ENCODE measurements at places on chromosomes 5 and 9.

GRCh38 chr9:124694414-124695279 lies 76.5 kb downstream of the NR6A1 start:
- DNase-seq, result no peak

DNA sequence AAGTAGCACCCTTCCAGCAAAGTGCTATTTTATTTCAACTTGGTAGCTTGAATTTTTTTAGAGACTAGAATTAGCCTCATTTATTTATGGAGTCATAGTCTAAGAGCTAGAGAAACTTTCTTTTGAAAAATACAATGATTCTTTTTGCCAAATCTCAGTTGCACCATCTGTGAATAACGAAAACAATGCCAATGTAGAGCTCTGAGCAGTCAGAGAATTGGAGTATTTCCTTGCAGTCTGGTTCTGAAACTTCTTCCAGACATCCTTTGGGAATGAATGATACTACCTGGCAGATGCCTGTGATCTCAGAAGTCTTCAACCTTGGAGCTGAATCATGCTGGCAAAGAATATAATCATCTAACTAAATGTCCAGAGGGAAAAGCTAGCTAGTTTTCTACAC lies 511.5 kb upstream of the CYLC2 start:
- no peak for DNase-seq

DNA sequence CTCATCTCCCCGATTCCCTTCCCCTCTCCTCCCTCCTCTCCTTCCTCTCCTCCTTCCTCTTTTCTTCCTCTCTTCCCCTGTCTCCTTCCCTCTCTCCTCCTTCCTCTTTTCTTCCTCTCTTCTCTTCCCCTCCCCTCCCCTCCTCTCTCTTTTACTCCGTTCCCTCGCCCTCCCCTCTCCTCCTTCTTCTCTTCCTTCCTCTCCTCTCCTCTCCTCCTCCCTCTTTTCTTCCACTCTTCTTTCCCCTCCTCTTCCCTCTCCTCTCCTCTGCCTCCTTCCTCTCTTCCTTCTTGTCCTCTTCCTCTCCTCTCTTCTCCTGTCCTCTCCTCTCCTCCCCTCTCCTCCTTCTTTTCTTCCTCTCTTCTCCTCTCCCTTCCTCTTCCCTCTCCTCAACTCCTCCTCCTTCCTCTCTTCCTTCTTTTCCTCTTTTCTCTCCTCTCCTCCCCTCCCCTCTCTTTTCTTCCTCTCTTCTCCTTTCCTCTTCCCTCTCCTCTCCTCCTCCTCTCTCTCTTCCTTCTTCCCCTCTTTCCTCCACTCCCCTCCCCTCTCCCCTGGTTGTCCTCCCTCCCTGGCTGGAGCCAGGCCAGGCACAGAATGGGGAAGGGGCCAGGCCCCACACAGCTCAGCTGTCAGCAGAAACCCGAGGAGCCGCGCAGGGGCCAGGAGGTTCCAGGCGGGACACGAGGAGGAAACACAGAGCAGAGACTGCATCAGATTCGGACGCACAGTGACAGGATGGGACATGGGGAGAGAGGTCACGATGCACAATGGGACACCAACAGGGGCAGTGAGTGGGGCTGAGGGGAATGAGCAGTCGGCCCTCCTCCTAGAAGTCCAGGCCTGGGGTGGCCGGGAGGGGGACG lies 48.0 kb downstream of the CAMK2A start:
- DNase-seq, result no peak

GRCh38 chr9:36041506-36041905 lies 4.8 kb downstream of the RECK start:
- no peak for DNase-seq

DNA sequence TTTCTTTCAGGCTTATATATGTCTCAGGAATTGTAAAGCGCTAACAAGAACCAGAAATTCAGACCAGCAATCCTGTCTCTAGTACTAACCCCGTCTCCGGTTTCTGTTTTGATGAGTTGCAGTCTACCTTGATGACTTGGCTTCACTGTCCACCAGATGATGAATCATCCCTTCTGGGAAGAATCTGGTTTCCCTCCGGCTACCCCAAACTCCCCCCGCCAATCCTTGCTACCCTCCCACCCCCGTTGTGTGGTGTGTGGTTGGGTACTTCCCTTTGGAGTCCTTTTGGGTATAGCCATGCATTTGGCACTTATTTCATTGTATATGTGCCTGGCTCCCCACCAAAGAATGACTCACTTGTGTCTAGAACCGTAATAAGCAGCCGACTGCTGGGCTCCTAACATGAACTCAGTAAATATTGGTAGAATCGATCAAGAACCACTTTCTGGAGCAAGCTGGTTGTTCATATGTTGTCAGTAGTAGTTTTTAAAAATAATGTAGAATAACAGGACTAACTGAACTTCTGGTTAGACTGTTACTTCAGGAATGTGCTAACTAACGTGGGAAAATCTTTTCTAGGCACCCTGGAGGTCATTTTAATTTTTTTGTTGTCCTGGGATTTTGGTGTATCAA lies 8.3 kb upstream of the TGFBI start:
- peak; percentile 98 for DNase-seq

DNA sequence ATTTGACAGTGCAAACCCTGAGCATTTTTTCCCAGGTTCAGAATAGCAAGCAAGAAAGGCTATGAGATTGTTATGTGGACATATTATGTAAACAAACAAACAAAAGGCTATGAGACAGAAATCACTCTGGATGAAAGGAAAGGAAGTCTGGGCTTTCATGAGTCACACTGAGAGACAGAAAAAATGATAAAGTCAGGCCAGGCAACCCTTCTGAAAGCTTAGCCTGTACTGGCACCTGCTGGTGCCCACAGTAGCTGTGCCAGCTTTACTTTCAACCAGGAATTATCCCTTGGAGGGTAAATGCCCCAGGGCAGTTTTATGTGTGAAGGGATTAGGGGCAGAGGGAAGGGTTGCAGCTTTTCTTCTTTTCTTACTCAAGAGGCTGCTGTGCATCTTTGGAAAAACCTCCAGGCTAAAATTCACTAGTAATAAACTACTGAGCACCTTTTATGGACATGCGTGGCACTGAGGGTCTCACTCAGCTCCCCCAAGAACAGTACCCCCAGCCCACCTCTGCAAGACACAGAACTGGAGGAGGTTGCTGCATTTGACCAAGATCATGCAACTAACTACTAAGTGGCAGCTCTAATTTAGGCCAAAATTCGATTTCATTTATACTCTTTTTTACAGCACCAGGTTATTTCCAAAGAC lies 41.7 kb downstream of the ACTL7B start:
- DNase-seq, result peak; percentile 67

DNA sequence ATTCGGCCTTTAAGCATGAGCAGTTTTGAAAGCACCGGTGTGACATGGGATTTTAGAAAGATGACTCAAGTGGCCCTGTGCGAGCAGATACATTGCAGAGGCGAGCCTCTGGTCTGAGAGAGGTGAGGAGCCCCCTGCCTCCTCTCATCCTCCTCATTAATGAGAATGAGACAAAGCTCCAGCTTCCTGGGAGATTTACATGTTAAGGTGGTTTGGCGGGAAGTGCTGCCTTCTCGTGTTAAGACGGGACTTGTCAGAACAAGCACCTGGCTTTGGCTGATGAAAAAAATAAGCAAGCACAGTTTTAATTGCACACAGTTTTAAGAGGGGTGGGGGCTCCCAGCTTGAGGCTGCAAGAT lies 68.1 kb downstream of the ACTL7B start:
- no peak for DNase-seq

DNA sequence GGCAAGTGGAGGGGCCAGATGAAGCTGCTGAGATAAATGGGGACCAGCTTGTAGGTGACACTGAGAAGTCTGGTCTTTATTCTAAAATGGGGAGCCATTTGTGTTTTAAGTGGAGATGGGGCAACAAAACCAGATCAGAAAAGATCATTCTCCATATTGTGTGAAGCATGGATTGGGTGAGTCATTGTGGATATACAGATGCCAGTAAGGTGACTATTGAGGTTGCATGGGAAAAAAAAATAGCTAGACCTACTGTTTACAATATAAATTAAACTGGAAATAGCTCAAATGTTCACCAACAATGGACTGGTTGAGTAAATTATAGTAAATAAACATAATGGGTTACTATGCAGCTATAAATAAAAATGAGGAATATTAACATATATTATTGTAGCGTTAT lies 5.4 kb upstream of the MAP1B start:
- peak; percentile 60 for DNase-seq

- DNase-seq, result peak; percentile 95
These were observed 210.2 kb upstream of the ACTBL2 start for GRCh38 chr5:57692582-57693487.
